ENCODE measurements at places on chromosomes 6 and 20.

DNA sequence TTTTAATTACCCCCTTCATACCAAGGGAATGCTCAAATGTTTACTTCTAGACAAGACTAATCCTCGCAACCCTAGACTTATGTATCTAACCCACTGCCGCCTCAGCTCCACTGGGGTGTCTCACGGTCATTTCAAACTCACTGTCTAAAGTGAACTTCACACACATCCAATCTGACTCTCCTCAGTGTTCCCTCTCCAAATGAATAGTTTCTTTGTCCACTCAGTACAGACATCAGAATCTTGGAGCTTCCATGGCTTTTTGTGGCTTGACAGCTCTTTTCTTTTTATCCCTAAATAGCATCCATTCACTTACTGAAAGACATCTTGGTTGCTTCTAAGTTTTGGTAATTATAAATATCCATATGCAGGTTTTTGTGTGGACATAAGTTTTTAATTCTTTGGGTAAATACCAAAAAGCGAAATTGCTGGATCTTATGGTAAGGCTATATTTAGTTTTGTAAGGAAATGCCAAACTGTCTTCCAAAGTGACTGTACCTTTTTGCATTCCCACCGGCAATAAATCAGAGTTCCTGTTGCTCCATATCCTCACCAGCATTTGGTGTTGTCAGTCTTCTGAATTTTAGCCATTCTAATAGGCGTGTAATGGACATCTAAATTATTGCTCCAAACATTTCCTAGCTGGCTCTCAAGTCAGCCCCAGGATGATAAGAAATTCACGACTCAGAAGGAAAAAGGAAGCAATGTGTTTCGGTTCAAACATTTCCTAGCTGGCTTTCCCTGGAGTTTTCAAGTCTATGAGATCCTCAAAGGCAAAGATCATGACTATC lies 73.1 kb downstream of the DNAAF9 start:
- DNase-seq, result no peak

DNA sequence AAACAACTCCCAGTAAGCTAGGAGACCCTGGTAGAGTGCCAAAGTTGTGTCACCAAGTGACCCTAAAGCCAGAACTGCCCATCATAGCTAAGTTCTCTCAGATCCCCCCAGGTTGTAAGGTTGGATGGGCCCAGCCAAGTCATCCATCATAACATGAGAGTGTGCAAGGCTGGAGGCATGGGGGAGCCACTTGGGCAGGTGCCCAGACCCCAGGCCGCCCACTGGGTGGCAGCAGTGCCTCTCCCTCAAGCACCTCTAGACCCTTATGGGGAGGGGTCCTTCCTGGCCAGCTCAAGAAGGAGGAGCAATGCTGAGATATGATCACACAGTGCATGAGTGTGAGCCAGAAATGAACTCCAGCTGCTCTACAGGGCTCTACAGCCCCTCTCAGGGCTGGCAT lies 154.5 kb downstream of the MYLK4 start:
- DNase-seq, result peak; percentile 14

DNA sequence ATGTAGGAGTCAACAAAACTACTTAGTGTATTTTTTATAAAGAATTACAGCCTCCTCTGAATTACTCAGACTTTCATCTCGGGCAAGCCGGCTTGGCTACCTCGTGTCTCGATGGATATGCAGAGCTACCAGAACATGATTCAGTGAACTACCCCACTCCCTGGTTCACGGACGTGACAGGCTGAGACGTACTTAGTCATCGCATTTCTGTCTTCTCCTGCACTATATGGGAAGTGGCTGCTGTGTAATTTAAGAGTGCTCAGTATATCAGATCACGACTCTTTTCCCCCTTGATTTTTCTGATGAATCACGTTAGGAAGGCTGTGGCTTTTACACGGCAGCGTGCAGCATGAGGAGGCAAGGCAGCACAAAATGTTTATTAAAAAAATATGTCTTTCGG lies 302.7 kb upstream of the ZFP64 start:
- DNase-seq, result no peak

GRCh38 chr6:16519265-16520242 lies 241.7 kb downstream of the ATXN1 start:
- no peak for DNase-seq

DNA sequence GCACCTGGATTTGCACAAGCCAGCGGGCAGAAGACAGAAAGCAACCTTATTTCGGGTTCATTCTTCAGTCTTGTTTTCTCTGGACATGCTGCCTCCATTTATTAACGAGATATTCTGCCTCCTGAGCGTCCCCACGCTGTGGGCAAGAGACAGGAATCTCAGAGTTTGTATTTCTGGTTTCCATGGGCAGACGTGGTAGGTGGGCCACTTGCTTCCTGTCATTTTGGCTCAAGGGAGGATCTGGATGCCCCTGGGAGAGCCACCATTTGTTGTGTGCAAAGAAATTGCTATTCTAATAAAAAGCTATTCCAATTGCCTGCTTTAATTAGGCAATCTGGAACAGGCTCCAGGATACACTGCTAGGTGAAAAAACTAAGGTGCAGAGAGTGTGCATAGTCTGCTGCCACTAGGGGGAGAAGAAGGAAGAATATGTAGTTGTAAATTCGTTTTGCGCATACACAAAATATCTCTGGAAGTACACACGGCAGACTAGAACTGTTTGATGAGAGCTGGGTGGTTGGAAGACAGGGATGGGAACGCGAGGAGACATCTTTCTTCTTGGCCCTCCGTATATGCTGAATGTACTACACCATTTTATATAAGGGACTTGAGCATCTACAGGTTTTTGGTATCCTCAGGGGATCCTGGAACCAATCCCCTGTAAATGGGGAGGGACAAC lies 30.1 kb upstream of the SLC16A10 start:
- DNase-seq, result peak; percentile 9

GRCh38 chr6:144602523-144603180 lies 317.5 kb downstream of the UTRN start:
- DNase-seq, result no peak

- no peak for DNase-seq
Observed at GRCh38 chr6:36443471-36444428, 950 bp downstream of the KCTD20 start.

DNA sequence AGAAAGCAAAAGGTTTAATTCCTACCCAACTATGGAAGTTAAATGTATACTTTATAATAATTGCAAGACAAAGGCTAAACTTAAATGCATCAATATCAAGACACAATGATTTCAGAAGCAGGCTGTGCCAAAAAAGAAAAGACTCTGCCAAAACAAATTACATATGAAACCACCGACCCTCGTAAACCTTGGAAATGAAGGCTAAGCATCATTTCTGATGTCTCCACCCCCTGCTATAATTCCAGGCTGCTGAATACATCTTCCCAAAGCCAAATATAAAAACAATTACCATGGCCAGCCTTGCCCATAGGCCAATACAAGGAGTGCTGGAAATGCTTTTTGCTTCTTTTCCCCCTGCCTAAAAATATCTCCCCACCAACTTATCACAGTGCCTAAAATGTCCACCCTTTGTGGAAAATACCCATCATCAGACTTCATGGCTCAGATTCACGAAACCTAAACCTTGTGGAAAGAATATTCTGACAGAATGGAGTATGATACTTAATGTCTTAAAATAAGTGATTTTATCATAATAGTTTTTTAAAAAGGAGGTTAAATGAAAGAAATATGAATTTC lies 37.4 kb downstream of the RCAN2 start:
- DNase-seq, result no peak

DNA sequence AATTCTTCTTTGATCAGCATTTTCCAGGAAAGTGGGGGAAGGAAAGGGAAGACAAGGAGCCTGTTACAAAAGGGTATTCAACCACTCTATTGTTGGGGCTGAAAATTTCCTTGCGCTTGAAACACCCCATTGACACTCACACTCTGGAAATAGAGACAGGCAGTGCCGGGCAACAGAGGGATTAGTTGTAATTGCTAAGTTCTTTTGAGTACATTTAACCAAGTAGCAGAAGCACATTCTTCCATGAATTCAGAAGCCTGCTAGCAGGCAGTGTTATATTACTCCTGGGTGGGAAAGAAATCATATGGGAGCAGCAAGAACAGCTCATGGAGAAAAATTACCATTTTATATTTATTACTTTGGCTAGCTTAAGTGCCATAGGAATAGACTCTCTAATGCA lies 745.5 kb downstream of the C6orf118 start:
- no peak for DNase-seq

DNA sequence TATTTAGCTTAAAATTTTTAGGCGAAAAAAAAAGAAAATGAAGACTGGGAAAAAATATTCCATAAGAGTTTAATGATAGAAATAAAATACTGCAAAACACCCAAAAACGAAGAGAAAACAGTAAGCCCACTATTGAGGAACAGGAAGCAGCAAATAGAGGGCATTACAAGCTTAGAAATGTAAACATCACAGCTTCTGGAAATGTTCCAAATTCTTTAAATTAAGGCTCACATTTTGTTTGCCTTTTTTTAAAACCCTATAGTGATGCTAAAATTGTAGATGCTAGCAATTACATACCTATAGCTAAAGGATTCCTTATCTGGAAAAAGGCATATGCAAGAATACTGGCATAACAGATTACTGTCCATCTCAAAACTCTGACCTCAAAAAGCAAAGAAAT lies 248.6 kb downstream of the KHDRBS2 start:
- DNase-seq, result no peak
